ENCODE measurements at places on chromosomes 16 and 17.

GRCh38 chr16:31386157-31386984 lies 6.8 kb upstream of the ITGAD start:
- no peak for DNase-seq

- DNase-seq: no peak
Measured at GRCh38 chr16:815861-816260, 15.3 kb upstream of the GNG13 start.

DNA sequence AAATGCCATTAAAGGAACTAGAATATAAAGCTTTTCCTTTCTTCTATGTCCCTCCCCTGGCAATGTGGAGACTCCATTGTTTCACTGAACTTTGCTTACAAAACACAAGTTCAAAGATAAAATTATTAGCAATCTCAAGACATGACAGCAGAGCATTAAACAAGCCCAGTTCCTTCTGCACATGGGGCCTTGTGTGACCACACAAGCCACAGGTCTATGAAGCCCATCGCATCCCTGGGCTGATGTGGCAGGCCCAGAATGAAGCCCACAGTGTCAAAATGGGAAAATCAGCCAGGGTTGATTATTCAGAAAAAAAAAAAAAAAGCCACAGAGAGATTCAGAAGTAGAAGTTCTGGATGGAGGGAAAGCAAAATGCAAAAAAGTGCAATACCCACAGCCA lies 12.9 kb upstream of the SLC39A11 start:
- DNase-seq: no peak

- DNase-seq: no peak
Measured at GRCh38 chr17:32479074-32479617, 7.6 kb upstream of the CDK5R1 start.

DNA sequence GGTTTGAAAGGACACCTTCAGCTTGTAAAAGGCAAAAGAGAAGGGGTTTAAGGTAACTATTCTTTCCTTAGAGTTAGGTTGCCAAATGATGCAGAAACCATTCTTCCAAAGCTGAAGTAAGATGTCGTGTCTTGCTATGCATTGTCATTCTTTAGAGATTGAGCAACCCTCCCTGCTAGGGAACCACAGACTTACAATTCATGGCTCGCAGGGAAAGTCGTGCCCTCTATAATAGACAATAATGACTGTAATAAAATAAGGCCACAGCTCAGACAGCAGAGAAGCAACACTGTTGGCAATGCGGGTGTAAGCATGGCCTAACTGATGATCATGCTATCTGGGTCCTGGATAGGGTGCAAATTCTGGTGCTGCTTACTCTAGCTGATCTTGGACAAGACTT lies 129.6 kb upstream of the CDH13 start:
- no peak for DNase-seq

DNA sequence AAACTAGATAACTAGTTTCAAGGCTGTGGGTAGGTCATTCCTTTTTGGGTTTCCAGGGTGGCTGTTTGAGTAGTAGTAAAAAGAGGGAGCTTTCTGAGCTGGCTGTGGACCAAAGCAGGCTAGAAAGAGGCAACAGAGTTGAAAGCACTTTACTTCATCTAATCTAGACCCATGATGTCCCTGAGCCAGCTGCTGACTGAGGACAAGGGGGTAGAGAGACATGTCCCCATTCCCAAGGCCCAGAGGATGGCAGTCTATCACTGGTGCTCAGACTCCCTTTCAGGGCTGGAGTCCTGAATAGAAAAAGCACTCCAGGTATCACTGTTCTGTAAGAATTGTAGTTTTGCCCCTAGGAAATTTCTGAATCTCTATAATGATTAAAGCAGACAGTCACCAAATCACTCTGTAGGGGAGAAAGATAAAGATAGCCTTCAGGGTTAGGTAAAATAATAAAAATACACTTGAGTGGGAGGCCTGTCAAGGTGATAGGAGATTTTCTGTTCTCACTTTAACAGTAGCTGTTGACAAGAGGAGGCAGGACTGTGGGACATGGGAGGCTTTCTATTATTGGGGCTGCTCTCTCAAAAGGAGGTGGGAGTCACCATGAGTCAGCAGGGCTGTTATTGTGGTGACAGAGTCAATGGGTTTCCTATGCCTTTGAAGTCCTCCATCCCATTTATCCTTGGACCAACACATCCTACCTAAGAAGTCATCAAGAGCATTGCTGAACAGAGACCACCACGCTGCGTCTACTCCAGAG lies 190.2 kb upstream of the MPHOSPH6 start:
- DNase-seq: no peak

GRCh38 chr16:79412783-79413225 lies 187.7 kb downstream of the MAF start:
- DNase-seq: no peak

DNA sequence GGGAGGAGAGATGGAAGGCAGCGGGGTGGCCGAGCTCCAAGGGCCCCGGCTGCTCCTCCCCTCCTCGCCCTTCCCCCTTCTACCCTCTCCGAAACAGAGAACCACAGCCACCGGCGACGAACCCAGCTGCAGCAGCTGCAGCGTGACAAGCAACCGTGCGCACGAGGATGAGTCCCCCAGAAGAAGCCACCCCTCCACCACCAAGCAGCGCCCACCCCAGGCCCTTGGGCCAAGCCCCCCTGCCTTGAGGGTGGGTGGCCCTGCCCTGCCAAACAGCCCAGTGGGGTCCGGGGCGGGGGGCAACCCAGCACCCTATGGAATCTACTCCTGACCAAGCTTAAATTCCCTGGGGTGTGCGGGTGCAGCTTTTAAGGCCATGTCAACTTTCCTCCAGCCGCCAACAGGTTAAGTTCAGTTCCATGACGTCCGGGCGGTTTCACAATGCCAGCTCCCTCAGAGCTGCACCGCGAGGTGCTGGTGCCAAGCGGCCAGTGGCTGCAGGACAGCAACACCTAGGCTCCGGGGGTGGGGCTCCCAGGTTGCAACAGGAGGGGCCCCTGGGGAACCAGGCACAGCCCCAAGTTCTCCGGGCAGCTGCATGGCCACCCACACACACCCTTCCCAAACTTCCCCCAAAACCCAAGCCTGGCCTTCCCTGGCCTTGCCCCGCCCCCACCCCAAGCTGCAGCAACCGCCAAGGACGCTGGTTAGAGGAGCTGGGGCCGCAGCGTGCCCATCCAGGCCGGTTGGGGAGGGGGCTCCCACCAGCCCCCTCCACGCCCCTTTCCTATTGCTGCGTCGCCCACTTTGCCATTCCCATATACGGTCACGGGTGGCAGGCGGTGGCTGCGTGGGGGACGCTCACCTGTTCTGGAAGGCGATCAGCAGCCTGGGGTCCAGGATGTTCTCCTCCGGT lies 2.0 kb downstream of the CBX4 start:
- DNase-seq: peak; percentile 26

DNA sequence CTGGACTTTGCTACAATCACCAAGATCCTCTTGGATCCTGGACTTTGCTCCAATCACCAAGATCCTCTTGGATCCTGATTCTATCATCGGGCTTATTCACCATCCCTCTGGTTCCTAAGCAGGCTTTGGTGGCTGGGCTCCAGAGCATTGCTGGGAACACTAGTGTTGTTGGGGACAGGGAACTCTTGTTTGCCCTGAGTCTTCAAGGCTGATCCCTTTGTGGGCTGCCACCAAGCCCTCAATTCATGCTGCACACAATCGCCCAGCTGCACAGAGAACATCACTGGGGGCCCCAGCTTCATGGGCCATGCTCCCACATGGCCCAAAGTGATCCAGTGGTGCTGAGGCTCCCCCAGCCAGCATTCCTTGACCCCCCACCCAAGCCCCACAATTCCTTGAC lies 88.3 kb downstream of the TMEM132E start:
- DNase-seq: peak; percentile 33

DNA sequence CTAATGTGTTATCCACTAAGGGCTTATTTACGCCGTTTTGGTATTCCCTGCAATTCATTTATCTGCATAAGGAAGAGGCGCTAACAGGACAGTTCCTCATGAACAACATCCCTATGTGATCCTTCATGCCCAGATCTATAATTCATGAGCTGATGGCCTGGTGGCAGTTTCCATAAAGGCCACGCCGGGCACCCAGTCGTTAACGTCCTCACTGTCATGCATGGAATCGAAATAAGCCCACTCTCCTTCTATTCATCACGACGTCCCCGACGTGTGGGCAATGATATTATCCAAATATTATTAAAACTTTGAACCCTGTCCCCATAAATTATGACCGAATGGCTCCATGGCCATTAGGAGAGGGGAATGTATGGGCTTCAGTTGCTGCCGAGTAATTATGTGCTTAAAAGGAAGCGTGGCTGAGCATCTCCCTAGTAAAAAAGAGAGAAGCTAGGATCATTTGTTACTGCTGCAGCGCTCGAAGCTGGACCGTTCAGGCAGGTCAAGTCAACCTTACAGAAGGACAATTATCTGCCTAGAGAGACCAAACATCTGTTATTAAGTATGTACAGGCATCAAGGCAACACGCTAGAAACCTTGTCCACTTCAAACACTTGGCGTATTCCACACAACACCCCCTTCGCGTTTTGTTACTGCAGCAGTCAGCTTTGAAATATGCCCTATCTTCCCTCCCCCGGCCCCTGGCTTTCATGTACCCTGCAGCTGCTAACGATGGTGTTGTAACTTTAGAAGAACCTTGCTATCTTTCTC lies 94.0 kb upstream of the SALL1 start:
- DNase-seq: no peak

GRCh38 chr17:76840884-76841775 lies 27.1 kb upstream of the MGAT5B start:
- no peak for DNase-seq

GRCh38 chr16:68993885-68994284 lies 111.6 kb upstream of the HAS3 start:
- DNase-seq: no peak

- DNase-seq: no peak
Measured at GRCh38 chr17:33491871-33492481, 198.9 kb upstream of the ASIC2 start.

DNA sequence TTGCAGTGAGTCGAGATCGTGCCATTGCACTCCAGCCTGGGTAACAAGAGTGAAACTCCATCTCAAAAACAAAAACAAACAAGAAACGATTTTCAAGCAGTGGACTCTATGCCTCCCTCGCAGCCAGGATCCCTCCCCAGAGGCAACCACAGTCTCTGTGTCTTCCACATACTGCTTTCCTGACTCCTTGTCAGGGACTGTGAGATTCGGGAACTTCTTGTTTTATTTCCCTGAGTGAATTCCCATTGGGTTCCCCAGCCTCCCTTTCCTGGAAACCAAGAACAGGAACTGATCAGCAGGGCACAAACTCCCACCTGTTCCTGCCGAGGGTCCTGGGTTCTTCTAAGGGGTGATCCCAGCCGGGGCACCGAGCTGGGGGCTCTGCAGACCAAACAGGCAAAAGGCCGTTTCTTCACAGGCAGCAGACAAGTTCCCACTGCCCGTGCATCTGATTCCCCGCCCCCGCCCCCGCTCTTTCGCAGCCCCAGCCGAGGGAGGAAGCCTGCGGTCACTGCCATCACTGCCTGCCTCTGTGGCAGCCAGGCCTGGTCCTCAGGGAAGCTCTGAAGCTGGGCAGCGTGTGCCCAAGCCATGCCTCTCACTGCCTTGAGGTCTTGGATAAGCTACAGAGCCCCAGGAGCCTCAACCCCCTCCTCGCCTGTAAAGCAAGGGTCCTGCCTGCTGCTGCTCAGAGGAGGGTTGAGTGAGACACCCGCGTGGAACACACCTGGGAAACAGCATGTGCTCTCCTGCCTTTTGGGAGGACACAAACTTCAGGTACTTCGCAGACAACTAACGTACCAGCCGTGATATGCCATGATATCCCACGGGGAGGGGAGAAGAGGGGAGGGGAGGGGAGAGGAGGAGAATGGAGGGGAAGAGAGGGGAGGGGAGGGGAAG lies 5.5 kb upstream of the PIEZO1 start:
- peak; percentile 31 for DNase-seq

- DNase-seq: peak; percentile 2
Measured at GRCh38 chr17:76968707-76969597, 100.7 kb downstream of the MGAT5B start.

GRCh38 chr16:1887711-1888354 lies 15.9 kb upstream of the MEIOB start:
- no peak for DNase-seq

DNA sequence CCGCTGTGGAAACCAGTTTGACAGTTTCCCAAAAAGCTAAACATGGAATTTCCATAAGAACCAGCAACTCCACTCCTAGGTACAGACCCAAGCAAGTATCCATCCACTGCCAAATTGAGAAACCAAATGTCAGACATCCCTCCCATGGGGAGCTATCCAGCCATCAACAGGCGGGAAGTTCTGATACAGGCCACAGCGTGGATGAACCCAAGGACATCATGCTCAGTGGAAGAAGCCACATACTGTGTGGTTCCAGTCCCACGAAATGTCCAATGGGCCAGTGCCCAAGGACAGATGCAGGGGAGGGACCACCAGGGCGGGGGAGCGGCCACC lies 12.6 kb upstream of the BAIAP2 start:
- DNase-seq: no peak
